Kasumi-1 (cell line): ENCODE measurements at places on chromosomes 1 and 21.

GRCh38 chr1:206725109-206725963 lies 40.6 kb downstream of the MAPKAPK2 start:
- peak; percentile 84 for DNase-seq

DNA sequence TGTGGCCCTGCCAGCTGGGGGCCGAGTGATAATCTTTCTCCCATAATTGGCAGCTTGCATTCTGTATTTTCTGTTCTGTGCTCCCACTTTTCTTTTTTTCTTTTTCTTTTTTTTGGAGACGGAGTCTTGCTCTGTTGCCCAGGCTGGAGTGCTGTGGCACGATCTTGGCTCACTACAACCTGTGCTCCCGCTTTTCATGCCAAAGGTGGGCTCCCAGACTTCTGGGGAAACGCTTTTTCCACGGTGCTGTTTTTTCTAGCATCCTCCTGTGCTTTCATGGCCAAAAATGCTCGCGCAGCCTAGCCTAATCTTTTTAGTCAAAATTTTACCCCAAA lies 585 bp upstream of the AHCTF1 start:
- DNase-seq = no peak

DNA sequence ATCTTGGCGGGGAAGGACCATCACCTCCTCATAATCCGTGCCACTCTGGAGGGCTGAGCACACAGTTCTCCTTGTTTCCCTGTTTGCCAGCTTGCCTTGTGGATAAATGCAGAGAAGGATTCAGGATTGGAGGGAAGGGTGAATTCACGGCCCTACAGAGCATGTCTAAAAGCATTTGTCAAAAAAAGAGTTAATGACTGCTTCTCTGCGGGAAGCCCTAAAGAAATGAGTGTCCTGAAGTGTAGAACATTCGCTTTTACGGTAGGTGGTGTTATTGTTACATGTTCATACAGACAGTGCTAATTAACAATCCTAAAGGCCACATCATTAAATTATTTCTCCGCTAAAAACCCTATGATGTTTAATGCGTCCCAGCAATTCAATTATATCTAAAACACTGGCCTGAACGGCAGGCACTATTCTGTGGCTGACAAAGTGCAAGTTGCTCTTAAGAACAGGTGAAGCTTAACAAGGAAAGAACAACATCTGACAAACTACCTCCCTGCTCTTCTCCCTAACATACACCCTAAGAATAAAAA lies 112.3 kb upstream of the NFIA start:
- no peak for DNase-seq

GRCh38 chr1:41529621-41530395 lies 45.3 kb upstream of the EDN2 start:
- no peak for DNase-seq

DNA sequence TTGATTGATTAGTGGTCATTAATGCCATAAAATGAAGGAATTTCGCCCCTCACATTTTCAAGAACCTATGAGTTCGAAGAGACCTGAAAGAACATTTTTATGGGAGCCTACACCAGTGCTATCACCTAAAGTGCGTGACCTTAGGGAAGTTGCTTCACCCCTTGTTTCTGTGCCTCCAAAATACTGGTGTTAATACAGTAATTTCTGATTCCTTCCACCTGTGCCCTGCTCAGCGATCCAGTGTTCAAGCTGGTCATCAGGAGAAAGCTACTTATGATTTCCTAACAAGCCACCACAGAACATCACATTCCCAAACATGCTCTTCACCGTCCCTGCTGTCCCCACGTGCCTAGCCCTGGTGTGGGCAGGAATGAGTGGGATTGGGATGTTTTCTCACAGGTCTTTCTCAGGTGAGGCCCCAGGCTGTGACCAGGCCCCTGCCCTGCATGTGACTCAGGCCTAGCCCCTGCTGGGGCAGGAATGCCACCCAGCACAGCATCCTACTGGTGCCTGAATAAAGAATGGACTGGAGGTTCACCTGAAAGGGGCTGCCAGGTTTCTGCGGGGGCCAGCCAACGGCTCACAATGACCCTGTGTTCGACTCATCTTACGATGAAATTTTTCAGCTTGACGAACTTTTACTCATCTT lies 60.3 kb downstream of the CD247 start:
- no peak for DNase-seq

DNA sequence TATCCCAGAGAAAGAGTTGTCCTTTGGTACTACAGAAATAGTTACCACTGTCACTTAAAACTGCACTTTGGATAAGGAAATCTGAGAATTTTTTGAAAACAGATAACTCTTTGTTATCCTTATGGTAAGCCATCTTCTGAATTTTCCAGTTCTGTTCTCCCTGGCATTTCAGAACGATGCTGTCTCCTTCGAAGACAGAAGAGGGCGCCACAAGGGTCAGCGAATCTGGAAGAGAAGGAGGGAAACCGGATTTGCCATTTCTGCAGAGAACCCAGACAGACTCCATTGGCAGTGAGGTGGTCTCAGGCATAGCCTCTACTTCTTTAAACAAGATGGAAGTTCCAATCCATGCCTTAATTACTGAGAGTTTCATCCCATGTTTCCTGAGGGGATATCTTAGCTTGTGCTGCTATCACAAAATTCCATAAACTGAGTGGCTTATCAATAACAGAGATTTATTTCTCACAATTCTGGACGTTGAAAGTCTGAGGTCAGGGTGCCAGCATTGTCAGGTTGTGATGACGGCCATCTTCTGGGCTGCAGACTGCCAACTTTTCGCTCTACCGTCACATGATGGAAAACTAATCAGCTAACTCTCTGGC lies 6.4 kb downstream of the FCRL2 start:
- no peak for DNase-seq

DNA sequence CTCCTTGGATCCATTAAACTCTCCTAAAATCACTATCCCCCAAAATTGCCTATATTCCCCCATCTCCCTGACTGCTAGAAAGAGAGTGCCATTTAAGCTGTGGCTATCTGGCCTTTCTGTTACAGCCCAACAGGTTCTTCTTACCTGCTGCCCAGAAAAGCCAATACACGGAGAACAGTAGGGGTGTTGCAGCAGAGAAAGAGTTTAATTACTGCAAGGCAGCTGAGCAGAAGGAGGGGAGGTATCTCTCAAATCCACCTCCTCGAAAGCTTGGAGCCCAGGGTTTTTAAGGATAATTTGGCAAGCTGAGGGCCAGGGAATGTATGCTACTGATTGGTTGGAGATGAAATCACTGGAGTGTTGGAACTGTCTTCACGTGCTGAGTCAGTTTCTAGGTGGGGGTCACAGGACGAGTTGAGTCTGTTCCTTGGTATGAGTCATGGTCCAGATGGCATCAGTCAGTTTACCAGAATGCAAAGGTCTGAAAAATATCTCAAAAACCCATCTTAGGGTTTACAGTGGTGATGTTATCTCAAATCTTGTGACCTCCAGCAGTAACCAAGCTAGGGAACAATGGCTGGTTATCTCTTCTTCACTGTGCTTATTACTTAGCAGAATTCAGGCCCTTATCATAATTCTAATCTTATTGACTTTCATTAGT lies 89.8 kb downstream of the SMYD3 start:
- no peak for DNase-seq

DNA sequence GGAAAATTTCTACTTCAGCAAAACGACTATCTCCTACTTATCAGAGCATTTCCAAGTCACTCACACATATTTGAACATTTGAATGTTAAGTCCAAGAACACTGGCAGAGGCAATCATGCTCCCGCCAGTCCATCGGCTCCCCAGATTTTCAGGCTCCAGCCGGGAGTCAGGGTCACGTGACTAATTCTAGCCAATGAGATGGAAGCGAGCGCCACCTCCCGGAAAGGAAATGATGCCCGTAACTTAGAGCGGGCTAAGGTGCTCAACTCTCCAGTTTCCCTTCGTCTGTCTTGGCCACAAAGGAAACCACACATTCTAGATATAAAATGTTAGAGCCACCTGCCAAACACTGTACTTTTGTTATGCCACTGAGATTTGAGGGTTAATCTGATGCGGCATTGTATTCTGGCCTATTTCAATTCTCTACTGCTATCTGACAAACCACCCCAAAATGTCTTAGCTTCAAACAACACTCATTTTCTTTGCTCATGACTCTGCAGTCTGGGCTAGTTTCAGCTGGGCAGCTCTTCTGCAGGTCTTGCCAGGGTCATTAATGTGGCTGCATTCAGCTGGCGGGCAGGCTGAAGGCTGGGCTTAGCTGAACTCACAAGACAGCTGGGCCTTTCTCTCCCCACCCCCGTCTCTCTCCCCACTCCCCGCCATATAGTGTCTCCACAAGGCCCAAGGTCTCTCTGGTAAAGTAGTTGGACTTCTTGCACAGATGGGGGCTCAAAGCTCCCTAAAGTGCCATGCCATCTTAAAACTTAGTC lies 16.5 kb upstream of the LHX4 start:
- DNase-seq = no peak

- no peak for DNase-seq
Observed at GRCh38 chr1:186375929-186376319, 286 bp downstream of the ODR4 start.

DNA sequence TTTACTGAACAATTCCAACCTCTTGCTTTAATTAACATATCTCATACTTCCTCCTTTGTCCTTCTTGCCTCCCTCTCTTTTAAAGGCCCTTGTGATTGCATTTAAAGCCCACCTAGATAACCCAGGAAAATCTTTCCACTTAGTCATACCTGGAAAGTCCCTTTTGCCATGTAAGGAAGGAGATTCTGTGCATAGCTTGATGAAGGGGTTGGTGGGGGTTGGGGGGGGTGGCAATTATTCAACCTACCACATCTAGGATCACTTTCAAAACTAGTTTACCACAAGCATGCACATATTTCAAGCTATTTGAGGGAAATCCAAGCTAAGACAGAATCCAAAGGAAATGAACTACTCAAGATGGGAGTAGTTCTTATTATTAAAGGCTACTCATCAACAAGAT lies 249.1 kb upstream of the PTBP2 start:
- no peak for DNase-seq

DNA sequence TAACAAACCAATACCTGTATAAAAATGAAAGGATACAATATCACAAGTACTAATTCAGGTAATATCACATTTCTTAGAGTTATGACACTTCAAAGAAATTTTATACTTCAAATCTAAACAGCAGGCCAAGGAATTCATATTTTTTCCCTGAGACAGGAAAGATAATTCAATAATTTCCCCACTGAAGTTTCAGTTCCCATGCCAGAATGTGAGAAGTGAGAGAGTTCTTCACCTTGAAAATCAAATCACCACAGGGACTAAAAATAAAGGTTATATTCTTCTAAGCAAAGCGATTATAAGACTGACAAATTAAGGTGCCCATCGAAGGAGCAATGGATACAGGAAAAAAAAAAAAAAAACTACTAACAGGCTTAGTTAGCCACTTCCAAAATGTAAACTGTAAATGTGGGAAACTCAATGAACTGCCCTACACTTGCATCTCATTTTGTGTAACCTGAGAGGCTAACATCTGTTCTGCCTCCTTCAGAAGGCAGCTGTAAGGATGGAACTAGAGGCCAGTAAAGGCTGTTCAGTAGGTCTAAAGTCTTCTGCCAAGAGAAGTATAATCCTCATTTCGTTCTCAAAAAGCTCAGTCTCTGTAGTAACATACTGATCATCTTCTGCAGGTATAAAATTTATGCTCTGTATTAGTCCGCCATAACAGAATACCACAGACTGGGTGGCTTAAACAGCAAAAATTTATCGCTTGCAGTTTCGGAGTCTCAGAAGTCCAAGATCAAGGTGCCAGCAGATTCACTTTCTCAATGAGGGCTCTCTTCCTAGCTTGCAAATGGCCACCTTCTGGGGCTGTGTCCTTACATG lies 127.8 kb downstream of the RERE start:
- DNase-seq = no peak

- no peak for DNase-seq
Observed at GRCh38 chr1:55287723-55288122, 72.6 kb upstream of the USP24 start.

DNA sequence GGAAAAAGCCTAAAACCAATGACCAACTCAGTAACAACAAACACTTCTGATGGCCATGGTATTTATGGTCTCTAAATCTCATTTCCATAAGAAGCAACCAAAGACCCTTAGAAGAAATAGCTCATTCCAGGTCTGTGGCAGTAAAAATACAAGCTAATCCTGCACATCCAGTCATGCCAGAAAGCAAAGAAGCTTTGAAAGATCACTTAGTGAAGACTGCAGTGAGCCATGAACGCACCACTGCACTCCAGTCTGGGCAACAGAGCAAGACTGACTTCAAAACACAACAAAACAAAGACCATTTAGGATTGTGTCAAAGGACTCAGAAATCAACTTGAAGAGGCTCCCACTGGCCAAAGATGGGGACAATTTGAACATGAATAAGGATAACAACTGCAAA lies 18.4 kb upstream of the ELK4 start:
- no peak for DNase-seq

DNA sequence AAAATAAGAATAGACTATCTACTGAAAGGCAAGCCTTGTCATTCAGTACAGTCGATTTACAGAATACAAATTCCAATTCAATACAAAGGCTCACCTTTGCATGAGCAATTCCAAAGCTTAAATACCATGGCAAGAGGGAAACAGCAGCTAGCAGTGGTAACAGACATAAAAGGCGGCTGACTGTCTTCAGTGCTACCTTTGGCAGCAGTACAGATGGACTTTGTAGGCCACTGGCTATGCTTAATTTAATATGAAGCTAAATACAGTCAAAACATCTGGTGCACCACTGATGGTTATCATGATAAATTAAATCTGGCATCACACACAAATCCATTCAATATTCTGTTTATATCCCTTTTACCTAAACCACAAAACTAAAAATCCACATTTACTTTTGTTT lies 62.4 kb downstream of the RERE start:
- DNase-seq = no peak

- DNase-seq = no peak
Observed at GRCh38 chr1:38269923-38270848, 223.6 kb upstream of the POU3F1 start.

- DNase-seq = no peak
Observed at GRCh38 chr21:30580132-30580531, 10.1 kb downstream of the KRTAP22-2 start.

DNA sequence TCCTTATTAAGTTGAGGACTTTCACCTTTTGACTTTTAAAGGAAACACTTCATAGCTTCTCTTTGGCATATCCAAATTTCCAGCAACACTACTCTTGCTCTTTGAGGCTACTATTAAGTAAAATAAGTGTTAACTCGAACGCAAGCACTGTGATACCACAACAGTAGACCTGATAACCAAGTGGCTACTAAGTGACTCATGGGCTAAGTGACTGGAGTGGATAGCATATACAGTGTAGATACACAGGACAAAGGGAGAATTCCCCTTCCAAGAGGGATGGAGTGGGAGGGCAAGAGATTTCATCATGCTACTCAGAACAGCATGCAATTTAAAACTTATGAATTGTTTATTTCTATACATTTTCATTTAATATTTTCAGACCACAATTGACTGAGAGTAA lies 9.8 kb upstream of the KCNA3 start:
- DNase-seq = no peak

DNA sequence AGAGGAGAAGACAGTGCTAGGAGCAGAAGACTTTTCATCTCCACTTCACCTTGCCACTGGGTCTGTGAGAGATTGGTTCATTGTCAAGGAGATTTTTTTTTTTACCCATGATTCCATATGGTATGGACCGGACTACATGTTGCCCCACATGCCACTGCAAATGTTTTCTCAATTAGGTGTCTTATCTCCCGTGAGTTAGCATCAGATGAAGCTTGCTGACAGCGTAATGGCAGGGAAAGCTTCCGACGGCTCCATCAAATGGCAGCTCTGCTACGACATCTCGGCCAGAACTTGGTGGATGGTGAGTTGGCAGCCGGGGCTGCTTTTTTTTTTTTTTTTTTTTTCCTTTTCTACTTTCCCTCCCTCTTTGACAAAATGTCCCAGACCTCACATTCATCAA lies 217.2 kb upstream of the NFIA start:
- DNase-seq = no peak

GRCh38 chr1:51612447-51612961 lies 4.4 kb upstream of the OSBPL9 start:
- no peak for DNase-seq

GRCh38 chr21:42513151-42513984 lies at the start of gene SLC37A1:
Gene SLC37A1 (plus strand): TSS chr21:42513852. CDS start chr21:42518455, 4,603 bp downstream.
- peak; percentile 9 for DNase-seq
